ENCODE measurements at places on chromosomes 16 and 17.

DNA sequence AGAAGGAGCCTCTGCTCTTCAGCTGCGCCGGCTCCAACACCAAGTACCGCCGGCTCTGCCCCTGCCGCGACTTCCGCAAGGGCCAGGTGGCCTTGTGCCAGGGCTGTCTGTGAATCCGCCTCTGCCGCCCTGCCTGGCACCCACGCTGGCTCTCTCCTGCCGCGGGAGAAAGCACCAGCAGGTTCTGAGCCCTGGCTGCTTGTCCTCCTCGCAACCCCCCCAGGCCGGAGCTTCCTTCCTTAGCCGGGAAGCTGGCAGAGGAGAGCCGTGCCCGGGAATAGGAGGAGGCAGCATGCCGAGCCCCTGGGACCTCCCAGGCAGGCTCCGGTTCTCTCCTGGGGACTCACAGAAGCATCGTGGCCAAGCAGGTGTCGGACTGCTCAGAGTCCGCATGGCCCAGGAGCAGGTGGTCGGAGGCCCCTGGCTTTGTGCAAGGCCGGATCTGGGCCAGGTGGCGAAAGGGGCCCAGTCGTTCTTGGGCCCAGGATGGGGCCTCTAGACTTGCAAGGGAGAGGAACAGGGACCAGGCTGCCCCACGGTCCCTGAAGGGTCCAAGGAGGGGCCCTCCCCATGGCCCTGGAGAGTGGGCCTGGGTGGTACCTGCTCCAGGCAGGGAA is 80.6 kb downstream of the MGAT5B start:
- no peak for DNase-seq

- no peak for DNase-seq
Observed at GRCh38 chr16:26500326-26500725, 566.4 kb upstream of the C16orf82 start.

DNA sequence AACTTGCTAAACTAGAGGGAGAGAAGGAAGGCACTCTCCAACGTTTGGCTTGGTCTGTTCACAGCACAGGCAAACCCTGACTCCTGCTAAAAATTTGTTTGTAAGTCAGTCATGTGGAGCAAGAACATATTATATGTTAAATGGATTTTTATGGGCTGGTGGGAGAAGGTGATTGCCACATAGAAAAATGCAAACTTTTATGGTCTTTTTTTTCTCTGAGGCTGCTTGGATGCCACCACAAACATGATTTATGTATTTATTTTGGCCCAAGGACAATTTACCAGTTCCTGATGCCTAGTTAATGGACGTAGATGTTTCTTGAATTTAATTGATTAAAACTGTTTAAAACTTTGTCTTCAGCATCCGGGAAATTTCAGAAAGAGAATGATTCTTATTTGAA is 274.2 kb upstream of the MYOCD start:
- DNase-seq, result no peak

DNA sequence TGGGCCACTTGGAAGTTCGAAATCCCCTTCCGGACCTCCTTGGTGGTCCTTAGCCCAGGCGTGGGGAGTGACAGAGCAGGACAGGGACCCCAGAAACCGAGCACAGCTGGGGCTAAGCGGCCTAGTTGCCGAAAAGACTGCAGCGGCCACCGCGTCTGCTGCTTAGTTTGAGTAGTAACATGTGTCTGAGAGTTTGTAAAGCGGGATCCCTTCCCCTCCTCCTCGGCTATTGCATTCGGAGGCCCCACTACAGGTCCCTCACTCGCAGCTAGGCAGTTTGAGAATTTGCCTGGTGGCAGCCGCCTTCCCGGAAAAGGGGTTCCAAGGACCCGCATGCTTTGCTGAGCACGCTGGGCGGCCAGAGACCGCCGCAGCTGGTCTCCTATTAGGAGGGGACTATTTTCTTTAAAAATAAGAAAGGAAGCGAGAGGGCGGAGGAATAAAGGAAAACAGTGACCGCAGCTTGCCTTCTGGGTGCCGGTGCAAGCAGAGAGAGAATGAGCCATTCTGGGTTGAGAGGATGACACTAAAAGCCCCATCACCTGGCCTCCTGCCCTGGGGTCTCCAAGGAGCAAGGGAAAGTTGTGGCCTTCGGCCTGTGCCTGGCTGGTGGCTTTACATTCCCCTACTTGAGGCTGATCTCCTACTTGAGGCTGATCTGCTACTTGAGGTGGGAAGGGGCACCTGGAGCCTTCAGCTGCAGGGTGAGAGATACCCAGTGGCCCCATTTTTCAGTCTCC is 1.1 kb upstream of the HOXB5 start:
- DNase-seq, result no peak

- no peak for DNase-seq
Observed at GRCh38 chr17:75346906-75347305, 57.7 kb upstream of the SLC25A19 start.

- DNase-seq, result no peak
Observed at GRCh38 chr17:58314706-58315015, 13.9 kb downstream of the TSPOAP1 start.

DNA sequence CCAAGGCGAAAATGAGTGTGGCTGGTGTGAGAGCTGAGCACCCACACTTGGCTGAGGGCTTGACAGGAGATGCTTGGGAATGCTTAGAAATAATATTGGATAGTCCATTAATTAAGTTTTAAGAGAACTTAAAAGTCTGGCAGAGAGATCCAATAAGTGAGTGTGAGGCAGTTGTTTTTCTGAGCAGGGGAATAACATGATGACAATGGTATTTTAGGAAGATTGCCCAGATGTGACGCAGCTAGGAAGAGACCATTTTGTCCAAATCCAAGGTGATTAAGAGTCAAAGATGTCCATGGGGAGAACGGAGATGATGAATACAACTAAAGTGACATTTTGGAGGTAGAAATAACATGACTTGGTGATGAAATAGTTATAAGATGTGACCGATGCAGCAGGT is 102.8 kb upstream of the AXIN2 start:
- DNase-seq, result no peak

DNA sequence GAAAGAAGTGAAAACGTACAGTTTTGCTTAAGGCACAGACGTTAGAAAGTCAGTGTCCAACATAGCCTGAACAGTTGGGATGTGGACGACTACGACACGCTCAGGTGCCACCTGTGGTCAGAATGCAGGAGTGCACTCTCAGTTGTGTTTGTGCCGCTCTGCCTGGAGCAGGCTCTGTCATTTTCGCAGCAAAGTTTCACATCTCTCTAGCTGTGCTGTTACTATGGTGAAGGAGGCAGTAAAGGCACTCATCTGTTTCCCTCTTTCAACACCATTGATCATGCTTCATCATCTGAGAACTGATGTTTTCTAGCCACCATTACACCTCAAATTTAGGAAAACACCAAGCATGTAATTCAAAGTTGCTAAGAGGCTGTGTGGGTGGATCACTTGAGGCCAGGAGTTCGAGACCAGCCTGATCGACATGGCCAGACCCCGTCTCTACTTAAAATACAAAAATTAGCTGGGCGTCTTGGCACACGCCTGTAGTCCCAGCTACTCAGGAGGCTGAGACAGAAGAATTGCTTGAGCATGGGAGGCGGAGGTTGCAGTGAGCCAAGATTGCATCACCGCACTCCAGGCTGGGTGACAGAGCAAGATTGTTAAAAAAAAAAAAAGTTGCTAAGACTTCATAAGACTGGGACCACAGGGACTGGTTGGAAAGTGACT is 44.9 kb upstream of the DNAJA2 start:
- no peak for DNase-seq

GRCh38 chr16:31460582-31461002 is 1.3 kb downstream of the ARMC5 start:
- DNase-seq, result no peak

DNA sequence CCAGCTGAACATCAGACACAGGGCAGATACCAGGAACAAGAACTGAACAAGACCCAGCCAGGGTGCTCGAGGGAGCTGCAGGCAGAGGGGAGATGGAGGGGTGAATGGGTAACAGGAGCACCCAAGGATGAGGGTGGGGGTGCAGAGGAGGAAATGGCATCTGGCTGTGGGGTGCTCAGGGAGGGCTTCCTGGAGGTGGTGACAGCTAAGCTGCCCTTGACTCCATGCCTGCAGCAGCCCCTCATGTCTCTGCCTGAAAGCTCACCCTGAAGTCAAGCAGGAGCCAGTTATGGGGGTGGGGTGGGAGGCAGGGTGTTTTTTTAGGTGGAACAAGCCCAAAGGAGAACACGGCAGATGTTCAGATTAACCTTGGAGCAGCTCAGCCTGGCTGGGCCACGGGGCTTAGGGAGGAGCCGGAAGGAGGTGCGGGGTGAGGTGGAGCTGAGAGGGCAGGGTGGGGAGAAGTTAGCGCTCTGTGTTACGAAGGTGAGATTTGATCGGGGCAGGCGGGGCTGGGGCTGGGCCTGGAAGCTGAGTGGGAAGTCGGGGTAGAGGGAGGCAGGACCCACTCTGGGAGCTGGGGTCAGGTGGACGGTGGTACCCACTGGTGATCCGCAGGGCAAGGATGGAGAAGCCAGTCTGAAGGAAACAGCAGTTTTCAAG is 143.0 kb downstream of the ENGASE start:
- no peak for DNase-seq

GRCh38 chr16:66332634-66333610 is 33.6 kb upstream of the CDH5 start:
- no peak for DNase-seq

GRCh38 chr16:88940862-88941817 is 35.9 kb downstream of the CBFA2T3 start:
- DNase-seq, result no peak

DNA sequence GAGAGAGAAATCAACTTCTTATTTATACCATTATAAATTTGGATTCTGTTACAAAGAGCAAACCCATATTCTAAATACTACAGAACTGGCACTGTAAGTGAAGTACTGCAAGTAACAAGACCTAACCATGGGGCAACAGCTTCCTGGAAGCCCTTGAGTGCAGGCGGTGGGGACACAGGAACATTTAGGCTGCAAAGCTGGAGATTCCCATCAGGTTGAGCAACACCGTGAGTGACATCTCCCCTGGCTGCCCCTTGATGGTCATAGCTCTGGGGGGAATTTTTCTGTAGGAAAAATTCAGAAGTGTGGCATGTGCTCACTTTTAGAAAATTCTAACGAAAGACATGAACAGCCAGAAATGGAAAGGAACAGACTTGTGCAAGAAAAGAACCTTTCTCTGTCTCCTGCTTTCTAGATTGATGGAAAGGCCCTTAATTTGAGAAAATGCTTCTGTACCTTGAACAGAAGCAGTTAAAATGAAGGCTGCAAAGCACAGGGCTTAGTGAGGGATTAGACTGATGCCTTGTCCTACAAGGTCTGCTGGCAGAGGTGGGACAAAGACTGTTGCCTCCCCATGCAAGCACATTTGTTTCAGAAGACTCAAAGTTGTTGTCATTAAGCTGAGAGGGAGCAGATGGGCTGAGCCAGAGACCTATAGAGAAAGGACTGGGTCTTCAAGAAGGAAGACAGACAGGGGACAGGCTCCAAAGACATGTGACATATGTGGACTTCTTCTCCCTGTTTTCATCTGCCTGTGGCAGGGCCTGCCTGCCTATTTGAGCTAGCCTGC is 380.8 kb downstream of the SLC39A11 start:
- no peak for DNase-seq

- DNase-seq, result no peak
Observed at GRCh38 chr17:60387666-60388065, 4.3 kb downstream of the USP32 start.

DNA sequence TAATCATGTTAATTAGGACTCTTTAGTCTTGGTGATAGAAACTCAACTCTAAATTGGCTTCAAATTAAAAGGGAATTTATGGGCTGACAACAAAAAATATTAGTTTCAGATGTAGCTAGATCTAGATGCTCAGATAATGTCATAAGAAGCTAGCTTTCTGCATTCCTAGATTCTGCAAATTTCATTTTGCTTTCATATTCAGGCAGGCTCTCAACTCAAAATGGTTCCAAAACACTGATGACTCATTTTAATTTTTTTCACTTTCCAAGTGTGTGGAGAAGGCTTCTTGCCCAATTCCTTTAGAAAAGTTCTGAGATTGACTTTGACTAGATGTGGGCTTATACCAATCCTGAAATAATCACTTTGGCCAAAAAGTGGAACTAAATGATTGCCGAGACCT is 236.7 kb upstream of the GOT2 start:
- DNase-seq, result no peak

GRCh38 chr16:1002399-1003166 is 21.0 kb downstream of the SOX8 start:
- DNase-seq, result no peak

- DNase-seq, result peak; percentile 24
Observed at GRCh38 chr17:76246080-76247066, 6.1 kb upstream of the RNF157 start.

DNA sequence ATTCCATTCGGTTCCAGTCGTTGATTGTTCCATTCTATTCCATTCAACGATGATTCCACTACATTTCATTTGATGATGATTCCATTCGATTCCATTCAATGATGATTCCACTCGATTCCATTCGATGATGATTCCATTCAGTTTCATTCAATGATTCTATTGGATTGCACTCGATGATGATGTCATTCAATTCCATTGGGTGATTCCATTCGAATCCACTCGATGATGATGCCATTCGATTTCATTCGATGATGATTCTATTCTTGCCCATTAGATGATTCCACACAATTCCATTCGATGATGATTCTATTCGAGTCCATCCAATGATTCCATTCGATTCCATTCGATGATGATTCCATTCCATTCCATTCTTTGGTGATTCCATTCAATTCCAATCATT is 1283.7 kb downstream of the TP53TG3F start:
- DNase-seq, result no peak

DNA sequence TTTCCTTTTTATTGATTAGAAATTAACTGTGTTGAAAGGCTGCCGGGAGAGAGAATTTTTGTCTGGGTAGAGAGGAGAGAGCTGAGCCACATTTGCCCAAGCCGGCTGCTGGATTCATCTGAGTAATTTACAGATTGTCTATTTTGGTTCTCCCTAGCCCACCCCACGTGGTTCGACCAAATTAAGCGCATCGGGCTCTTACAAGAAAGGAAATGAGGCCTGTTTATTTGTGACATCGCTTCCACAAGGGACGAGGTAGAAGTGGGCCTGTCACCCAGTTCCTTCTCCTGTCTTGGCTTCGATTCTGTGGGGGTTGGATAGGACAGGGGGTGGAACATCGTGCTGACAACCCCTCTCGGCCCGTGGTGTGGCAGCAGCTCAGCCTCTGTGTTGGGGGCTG is 42.9 kb downstream of the SYT17 start:
- no peak for DNase-seq

DNA sequence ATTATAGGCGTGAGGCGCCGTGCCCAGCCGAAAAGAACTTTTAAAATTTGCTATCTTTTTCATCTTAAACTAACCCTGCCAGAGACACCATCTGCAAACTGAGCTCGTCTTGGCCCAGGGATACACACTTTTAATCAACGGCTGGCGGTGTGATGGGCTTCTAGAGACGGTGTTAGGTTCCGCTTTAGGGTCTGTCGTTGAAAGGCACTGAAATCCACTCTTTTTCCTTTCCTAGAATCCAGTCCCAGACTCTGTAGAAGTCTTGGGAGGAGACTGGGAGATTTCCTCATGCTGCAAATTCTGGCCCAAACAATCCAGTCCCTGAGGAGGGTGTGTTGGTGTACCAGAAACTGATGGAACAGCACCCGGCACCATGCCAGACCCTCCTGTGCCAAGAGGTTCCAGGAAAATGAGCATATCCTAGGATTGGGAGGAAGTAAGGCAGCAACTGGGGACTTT is 52.0 kb upstream of the TEX2 start:
- DNase-seq, result no peak

- no peak for DNase-seq
Observed at GRCh38 chr16:23268561-23268960, 33.5 kb upstream of the SCNN1B start.

GRCh38 chr17:52026075-52026474 is 132.4 kb downstream of the CA10 start:
- no peak for DNase-seq

GRCh38 chr17:19433727-19434340 is 22.8 kb downstream of the RNF112 start:
- no peak for DNase-seq

- DNase-seq, result no peak
Observed at GRCh38 chr16:68636064-68636560, 9.0 kb upstream of the CDH3 start.
